Neural cell (in vitro differentiated cells): ENCODE measurements at places on chromosomes 13 and 19. TPM values are rescaled to one million over a fixed set of nuclear protein-coding genes. Genes with fewer than 3 reads are reported as not detected.

Gene MIA
- polyA plus RNA-seq = 1.8 and 4.0 TPM in 2 replicates

Gene KCNC3
- polyA plus RNA-seq = 0.97 and 1.1 TPM in 2 replicates

Gene KLK1
- polyA plus RNA-seq = not detected in 2 replicates

Gene LILRB4
- not detected in 2 replicates for polyA plus RNA-seq
